ENCODE measurements at places on chromosomes 2 and 18.
A peak's percentile ranks its signal among the peaks of the same experiment; 100 is the strongest.

DNA sequence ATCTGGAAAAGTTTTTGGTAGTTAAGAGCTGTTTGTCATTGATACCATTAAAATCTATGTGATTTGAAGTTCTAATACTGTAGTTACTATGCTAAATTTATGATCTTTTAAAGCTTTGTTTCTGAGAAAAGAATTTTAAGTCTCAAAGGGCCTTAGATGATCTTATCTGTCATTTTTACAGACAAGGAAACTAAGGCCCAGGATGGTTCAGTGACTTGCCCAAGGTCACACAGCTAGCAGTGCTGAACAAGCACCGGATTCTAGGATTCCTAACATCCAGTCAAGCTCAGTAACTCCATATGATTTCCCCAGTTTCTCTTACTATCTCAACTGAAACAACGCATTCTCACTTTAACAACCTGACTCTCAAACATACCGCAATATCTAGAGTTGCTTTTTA, 37.7 kb downstream of the PELI1 start:
- no peak for DNase-seq

GRCh38 chr2:121260370-121261154, 24.4 kb downstream of the TFCP2L1 start:
- peak; percentile 19 for DNase-seq

DNA sequence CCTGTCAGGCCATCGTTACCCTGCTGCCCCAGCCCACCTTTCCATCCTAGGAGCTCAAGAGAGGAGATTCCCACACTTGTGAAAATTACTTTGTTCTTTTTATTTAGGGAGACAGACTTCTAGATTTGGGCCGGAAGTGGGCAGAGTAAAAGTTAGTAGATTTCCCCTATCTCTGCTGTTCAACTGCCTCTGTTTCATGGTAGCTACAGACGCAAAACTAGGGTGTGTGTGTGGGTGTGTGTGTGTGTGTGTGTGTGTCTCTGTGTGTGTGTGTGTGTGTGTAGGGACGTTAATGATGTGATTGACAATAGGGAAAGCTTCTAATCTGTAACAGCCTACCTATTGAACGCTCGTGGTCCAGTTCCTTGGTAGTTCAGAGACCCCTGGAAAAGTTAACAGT, 438 bp downstream of the PSMA8 start:
- no peak for DNase-seq

DNA sequence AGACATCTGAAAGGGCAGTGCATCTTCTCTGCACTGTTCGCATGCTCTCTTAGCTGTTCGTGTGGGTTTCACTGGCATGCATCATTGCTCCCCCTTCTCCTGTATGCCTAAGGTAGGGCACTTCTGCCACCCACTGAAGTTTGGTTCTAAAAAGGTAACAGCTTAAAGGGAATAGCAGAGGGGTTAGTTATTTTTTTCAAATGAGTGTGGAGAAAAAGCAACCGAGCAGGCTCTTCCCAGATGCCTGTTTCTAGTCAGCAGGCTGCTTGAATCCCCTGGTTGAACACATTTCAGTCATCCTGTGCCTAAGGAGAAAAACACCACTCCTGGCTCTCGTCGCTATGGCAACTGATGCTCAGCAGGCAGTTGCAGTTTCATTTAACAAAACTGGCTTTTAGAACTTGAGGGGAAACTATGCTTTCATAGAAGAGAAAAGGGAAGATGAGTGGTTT, 69.8 kb upstream of the GALNT3 start:
- no peak for DNase-seq

All from sciatic nerve (tissue), 2 donors.